ENCODE measurements at places on chromosomes 1 and 21.

DNA sequence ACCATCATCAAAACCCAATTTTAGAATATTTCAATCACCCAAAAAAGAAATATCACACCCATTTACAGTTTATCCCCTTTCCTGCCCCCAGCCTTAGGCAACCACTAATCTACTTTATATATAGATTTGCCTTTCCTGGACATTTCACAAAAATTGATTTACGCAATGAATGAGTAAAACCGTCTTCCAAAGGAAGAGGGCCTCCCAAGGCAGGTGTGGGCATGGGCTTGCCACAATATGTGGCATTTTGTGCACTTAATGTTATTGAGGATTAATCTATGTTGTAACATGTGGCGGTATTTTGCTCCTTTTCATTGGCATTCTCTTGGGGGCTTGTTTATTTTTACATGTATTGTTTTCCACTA lies 11.8 kb upstream of the BMP8B start:
- no peaks in the 10 kb centered on the region for H3K27me3 ChIP-seq
- no peak overlapping the region for H3K4me3 ChIP-seq
- H3K36me3 ChIP-seq, result no peaks in the 10 kb centered on the region
- H3K4me1 ChIP-seq, result no peaks in the 10 kb centered on the region

DNA sequence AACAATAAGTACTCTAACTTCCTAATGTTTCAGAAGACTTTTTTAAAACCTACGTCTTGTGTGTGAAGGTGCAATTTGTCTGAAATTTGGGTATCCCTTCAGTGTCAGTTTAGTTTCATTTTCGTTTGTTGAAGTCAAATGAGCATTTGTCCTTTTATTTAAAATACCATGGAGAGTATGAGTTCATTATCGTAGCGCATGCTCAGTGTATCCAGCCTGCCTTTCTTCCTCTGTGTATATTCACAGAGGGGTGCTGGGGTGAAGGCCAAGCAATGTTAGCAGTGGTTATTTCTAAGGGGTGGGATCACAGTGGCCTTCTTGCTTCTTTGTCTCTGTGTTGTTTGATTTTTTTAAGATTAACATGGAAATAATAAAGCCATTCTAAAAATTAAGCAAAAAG lies 43.2 kb downstream of the CNN3 start:
- peaks cover 7% of the 10 kb centered on the region for H3K4me1 ChIP-seq
- no peak overlapping the region for H3K4me3 ChIP-seq
- no peak for DNase-seq
- no peaks in the 10 kb centered on the region for H3K27me3 ChIP-seq
- H3K36me3 ChIP-seq, result no peaks in the 10 kb centered on the region

GRCh38 chr1:91850708-91851107 lies 35.2 kb downstream of the TGFBR3 start:
- peak overlapping the region; percentile 65 for H3K27ac ChIP-seq
- DNase-seq, result no peak
- H3K36me3 ChIP-seq, result no peaks in the 10 kb centered on the region
- H3K4me3 ChIP-seq, result peak overlapping the region; percentile 20

DNA sequence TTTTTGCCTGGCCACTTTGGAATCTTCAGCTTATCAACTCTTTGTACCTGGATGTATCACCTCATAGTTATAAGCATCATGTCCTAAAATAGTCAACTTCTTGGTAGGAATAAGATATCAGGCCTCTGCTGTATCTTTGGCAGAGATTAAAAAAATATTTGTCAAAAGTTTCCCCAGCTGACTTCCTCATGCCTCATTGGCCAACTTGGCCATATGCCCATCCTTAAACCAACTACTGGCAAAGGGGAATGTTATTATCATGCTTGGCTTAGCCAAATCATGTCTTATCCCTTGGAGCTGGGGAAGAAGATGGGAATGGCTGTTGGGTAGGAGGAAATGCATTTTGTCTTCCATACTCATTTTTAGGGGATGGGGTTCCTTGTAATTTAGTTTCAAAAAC lies 23.4 kb downstream of the NFASC start:
- H3K27ac ChIP-seq, result no peak overlapping the region
- H3K4me1 ChIP-seq, result no peaks in the 10 kb centered on the region
- DNase-seq, result no peak
- no peaks in the 10 kb centered on the region for H3K27me3 ChIP-seq

DNA sequence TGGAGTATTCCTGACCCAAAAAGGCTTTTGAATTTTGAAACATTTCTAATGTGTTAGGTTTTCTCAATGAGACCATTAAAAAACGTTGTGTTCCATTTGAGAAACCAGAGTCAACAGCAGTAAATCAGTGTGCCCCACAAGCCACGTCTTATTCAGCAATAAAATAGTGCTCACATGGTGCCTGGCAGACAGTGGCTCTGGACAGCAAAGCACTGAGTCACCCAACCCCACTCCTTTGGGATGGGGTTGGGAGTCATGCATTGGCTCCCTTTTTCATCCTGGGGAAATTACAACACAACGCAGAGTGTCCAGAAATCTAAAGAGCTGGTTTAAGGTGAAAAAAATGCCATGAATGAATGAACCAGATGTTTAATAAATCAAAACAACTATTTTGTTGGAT lies 46.5 kb downstream of the KCNJ15 start:
- DNase-seq, result peak; percentile 65
- peak overlapping the region; percentile 52 for H3K27ac ChIP-seq
- no peak overlapping the region for H3K4me3 ChIP-seq
- no peaks in the 10 kb centered on the region for H3K36me3 ChIP-seq
- H3K27me3 ChIP-seq, result no peaks in the 10 kb centered on the region

DNA sequence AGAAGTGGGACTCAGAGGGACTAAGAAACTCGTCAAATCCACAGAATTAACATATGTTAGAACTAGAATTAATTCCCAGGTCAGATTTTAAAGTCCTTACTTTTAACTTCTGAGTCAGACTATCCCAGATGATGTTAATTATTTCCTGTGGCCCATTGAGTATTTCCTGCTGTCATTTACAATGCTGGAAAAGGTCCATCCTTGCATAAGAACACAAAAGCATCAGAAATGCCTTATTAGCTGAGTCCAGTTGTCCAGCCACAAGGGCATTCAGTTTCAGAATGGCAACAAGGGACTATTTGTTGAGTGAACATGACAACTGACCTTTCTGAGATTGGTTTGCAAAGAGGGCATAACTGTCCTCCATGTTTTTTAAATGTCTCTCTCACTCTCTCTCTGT lies 16.5 kb upstream of the HIVEP3 start:
- no peak overlapping the region for H3K4me3 ChIP-seq
- DNase-seq, result no peak
- H3K27ac ChIP-seq, result no peak overlapping the region
- no peaks in the 10 kb centered on the region for H3K36me3 ChIP-seq
- no peaks in the 10 kb centered on the region for H3K4me1 ChIP-seq

DNA sequence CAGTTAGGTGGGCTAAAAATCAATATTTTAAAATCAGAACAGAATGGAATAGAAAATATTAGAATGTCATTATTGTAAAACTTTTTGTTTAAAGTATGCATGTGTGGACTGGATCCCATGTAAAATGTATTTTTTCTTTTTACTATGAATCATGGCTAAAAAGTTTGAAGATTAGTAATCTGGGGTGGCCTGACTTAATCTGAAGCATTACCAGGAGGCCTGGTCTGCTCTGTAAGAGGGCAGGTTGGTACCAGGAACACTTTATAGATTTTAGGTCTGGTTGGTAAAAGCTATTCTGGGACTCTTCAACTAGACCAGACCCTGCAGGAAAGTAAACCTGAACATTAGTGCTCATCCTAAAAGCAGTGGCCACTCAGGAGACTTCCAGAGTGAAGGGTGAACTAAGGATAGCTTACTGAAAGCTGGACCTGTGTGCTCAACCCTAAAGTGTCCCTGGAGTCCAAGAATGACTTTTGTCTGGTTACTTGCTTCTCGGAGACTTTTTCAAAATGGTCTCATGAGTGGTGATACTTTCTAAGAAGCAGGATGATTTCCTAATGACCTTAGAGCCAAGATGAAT lies 16.5 kb downstream of the RGL1 start:
- no peaks in the 10 kb centered on the region for H3K36me3 ChIP-seq
- H3K27me3 ChIP-seq, result no peaks in the 10 kb centered on the region
- no peak overlapping the region for H3K4me3 ChIP-seq
- peaks cover 7% of the 10 kb centered on the region for H3K4me1 ChIP-seq
- no peak for DNase-seq
- H3K27ac ChIP-seq, result peak overlapping the region; percentile 79

GRCh38 chr21:42214081-42214750 lies 4.7 kb upstream of the ABCG1 start:
- H3K27ac ChIP-seq, result no peak overlapping the region
- H3K4me1 ChIP-seq, result peaks cover 1% of the 10 kb centered on the region
- H3K27me3 ChIP-seq, result no peaks in the 10 kb centered on the region

DNA sequence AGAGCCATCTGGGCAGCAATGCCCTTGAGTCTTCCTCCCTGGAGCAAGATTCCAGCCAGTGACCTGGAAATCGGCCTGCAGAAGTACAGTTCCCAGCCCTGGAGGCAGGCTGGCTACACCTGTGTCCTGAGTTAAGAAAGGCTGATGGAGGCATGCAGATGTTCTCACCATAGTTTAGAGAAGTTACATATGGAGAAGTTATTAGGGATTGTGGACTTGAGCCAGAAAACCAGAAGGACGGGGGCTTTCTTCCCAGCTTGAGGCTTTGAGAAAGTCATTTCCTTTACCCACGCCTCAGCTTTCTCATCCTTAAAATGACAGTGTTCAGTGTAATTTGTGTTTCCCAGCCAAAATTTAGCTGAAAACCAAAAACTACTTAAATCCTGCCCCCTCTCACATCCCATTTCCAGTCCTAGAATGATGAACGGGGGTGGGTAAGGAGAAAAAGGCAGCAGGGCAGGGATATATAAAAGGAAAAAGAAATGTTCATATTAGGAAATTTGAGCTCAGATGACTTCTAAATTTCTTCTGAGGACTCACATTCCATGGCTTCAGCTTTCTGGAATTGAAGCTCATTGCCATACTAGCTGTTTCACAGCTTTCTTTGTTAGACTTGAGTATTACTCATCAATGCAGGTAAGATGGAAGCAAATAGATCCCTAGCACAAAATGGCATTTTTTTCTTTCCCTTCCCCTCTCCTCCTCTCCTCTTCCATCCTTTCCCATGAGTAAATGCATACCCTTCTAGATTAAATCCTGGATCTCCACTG lies 14.4 kb upstream of the C8B start:
- DNase-seq, result no peak
- no peaks in the 10 kb centered on the region for H3K27me3 ChIP-seq
- H3K4me1 ChIP-seq, result no peaks in the 10 kb centered on the region
- H3K36me3 ChIP-seq, result no peaks in the 10 kb centered on the region
- H3K27ac ChIP-seq, result no peak overlapping the region
- H3K4me3 ChIP-seq, result no peak overlapping the region

DNA sequence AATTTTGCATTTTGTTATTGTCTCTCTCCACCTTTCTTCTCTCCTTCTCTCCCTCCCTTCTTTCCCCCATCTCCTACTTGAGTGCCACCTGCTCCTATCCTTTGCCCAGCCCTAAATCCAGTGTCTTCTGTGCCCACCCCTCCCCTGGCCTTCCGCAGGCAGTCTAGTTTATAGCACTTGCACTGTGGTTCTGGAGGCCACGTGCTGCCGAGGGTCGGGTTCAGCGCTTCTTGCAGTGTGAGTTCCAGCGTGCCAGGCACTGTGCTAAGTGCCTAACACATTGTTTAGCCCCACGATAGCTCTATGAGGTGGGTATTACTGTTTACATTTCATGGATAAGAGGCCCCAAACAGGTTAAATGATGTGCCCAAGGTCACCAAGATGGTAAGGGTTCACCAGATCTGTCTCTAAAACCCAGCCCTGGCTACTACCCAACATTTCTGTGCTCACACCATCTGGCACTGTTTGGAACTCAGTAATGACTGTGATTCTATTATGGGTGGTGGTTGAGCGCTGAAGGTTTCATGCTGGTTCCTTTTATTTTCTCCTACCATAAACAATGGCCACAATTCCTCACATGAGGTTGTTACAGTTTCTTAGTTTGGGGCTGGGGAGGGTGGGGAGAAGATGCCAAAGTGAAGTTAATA lies 14.1 kb upstream of the ATP1A4 start:
- H3K4me3 ChIP-seq, result no peak overlapping the region
- peak overlapping the region; percentile 22 for H3K27ac ChIP-seq
- peaks cover 23% of the 10 kb centered on the region for H3K36me3 ChIP-seq
- peaks cover 4% of the 10 kb centered on the region for H3K4me1 ChIP-seq
- no peak for DNase-seq
- no peaks in the 10 kb centered on the region for H3K27me3 ChIP-seq

DNA sequence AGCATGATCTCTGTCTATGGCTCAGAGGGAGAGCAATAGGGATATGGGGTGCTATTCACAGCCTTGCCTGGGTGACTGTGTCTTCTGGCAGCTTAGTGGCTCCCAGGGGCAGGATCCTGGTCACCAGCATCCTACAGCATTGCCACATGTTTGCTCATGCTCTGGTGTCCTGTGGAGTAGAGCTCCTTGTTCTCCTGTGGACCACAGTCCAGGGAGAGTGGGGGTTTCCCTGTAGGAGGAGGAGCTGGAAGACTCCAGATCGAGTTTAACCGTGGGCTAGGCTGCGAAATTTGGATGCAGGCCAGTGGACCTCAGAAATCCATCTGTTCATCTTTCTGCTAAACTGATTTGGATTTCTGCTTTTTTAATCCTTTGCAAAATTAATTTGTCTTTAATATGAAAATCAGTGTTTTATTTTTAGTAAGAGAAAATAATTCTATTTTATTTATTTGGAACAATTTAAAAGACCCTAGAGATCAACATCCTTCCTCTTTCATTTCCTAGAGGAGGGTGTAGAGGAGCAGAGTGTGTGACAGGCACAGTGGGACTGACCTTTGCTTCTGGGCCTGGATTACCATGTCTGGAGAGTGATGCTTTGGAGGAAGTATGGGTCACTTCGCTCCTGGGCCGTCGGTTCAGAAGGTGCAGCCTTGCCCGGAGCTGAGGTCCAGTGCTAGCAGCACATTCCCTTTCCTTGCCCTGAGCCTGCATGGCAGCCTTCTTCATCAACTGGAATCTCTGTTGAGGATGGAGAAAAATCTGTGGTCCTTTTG lies 17.4 kb downstream of the ADARB1 start:
- H3K4me1 ChIP-seq, result peaks cover 10% of the 10 kb centered on the region
- DNase-seq, result no peak
- no peaks in the 10 kb centered on the region for H3K36me3 ChIP-seq
- H3K4me3 ChIP-seq, result no peak overlapping the region

GRCh38 chr1:10726355-10726754 lies 70.1 kb downstream of the CASZ1 start:
- H3K36me3 ChIP-seq, result no peaks in the 10 kb centered on the region
- H3K4me1 ChIP-seq, result peaks cover 22% of the 10 kb centered on the region
- DNase-seq, result no peak

DNA sequence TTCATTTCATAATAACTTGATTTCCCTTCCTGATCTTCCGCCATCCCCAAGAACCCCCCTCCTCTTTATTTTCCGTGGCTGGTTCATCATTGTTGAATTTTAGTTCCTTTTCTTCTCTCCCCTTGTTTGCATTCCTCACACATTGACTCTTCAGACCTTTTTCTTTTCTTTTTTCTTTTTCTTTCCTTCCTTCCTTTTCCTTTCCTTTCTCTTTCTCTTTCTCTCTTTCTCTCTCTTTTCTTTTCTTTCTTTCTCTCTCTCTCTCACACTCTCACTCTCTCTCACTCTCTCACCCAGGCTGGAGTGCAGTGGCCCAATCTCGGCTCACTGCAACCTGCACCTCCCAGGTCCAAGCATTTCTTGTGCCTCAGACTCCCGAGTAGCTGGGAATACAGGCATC lies 231.3 kb downstream of the FMN2 start:
- no peak overlapping the region for H3K27ac ChIP-seq
- no peaks in the 10 kb centered on the region for H3K4me1 ChIP-seq
- H3K4me3 ChIP-seq, result no peak overlapping the region
- no peaks in the 10 kb centered on the region for H3K27me3 ChIP-seq
